Smooth muscle cell of the brain vasculature (primary cell): ENCODE measurements at places on chromosomes 1 and 21.

GRCh38 chr1:42832641-42833240 is 13.7 kb upstream of the ZNF691 start:
- no peak for DNase-seq

- DNase-seq: peak; percentile 4
Measured at GRCh38 chr1:104780470-104781078, 1030.9 kb downstream of the AMY1C start.

DNA sequence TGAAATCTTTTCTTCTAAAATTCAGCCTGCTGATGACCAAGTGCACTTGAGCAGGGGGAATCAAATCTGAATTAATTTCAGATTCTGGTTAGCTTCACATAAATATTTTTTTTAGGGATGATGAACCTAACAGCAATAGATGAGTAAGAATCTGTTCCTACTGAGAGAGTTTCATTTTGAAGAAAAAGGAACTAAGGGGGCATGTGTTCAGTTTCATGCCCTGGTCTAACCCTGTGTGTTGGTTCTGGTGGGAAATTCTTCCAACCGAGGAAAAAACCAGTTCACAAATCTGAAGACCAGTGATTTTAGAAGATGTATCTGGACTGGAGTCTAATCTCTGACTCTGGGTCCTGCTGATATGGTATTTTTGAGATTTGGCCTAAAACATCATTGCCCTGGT is 13.7 kb downstream of the SELL start:
- no peak for DNase-seq

DNA sequence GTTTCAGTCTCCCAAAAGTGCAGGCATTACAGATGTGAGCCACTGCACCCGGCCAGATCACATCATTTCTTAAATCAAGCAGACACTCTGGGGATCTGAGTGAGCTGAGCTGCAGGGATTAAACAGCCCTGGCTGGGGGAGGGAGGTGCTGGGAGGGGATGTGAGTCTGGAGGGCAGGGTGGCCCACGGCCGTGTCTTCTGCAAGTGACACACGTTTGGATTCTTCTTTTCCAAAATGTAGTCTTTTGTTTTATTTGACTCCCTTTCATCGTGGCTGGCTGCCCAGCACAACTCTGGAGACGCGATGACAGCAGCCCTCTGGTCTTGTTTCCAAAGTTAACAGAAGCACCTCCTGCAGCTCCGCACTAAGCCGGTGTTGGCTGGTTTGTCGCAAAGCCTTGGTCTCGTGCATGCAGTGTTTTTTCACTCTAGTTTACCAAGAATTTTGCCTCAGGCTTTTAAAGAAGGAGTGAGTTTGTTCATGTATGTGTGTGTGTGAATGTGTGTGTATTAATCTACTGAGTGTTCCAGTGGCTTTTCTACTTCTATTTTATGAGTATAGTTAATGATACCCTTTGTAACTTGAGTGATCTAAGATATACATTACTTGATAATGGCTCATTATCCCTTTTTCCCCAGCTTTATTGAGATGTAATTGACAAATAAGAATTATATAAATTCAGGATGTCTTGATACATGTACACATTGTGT is 2.8 kb upstream of the KRTAP10-5 start:
- no peak for DNase-seq

DNA sequence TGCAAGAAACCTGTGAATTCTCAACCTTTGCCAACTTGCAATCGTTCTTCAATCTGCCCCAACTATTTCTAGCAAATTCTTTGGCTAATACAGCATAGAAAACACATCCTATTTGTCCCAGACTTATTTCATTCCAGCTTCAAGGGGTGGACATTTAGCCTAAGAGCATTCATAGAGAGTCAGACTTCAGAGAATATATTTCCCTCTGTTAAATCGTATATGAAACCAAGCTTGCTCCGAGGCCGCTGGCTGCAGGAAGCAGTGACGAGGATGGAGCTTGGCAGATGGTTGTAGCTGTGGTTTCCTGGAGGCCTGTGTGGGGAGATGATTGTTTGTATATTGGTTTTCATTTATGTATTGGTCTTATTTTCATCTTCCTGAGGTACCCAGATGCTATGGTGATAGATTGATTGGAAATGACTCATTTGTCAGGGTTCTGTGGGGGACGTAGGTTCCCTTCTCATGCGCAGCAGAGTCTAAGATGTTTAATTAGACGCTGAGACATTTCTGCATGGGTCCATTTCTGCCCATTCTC is 26.1 kb downstream of the MAN1C1 start:
- DNase-seq: peak; percentile 18

DNA sequence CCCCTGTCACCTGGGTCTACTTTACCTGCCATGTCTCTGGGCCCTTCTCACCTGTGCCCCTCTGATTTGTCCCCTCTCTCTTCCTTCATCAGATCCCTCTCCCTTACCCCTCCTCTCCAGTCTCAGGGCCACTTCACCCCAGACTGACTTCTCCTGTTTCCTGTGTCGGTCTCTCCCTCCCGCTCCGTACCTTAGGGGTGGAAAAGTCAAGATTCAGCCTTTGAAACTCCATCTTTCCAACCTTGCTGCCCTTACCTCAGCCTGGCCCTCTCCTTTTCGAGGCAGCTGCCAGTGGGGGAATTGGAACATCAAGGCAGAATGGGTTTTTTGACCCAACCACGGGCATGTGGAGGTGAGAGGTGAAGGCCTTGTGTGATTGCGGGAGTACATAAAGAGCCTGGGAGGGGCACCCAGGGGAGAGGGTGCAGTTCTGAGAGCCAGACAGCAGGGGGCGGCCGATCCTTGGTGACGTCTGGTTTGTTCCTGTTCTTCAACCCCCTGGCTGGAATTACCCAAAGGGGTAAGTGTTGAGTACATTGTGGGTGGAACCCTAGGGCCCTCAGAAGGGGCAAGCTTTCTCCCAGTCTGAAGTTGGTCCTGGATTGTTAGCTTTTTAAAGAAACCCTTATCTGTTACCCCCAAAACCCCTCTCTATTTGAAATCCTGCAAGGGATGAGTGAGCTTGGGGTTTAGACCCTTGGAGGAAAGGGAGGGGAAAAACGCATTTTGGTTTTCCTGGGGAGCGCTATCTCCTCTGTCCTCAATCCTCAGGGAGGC is 12.3 kb upstream of the DMBX1 start:
- peak; percentile 15 for DNase-seq

GRCh38 chr1:201937624-201938213 is 8.6 kb downstream of the LMOD1 start:
- no peak for DNase-seq

DNA sequence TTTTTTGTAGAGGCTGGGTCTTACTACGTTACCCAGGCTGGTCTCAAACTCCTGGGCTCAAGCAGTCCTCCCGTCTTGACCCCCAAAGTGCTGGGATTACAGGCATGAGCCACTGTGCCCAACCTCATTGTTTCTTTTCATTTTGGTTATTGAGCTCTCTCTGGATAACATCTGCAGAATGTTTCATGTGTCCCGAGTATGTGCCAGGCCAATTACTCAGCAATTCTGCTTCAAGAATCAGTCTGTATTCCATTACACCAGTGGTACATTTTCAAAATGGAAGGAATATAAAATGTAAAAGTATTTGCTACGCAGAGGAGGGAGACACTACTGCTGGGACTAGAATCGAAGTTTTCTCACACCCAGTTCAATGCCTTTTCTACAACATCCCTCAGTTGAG is 1.7 kb upstream of the ELOA start:
- no peak for DNase-seq

DNA sequence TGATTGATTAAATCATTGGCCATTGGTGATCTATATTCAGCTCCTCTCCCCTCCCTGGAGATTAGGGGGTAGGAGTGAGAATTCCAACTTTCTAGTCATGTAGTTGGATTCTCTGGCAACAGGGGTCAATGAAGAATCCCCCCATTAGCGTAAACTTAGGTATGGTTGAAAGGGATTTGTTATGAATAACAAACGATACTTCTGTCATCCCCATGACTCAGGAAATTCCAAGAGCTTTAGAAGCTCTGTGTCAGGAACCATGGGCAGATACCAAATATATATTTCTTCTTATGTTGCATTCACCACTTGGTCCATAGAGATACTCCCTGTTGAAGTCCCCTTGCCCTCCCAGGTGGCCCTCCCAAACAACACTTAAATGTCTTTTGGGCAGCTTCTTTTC is 124.5 kb downstream of the DNM3 start:
- DNase-seq: no peak

- no peak for DNase-seq
Measured at GRCh38 chr1:41520951-41521752, 36.7 kb upstream of the EDN2 start.

- no peak for DNase-seq
Measured at GRCh38 chr1:17595602-17595925, 56.1 kb downstream of the ARHGEF10L start.

DNA sequence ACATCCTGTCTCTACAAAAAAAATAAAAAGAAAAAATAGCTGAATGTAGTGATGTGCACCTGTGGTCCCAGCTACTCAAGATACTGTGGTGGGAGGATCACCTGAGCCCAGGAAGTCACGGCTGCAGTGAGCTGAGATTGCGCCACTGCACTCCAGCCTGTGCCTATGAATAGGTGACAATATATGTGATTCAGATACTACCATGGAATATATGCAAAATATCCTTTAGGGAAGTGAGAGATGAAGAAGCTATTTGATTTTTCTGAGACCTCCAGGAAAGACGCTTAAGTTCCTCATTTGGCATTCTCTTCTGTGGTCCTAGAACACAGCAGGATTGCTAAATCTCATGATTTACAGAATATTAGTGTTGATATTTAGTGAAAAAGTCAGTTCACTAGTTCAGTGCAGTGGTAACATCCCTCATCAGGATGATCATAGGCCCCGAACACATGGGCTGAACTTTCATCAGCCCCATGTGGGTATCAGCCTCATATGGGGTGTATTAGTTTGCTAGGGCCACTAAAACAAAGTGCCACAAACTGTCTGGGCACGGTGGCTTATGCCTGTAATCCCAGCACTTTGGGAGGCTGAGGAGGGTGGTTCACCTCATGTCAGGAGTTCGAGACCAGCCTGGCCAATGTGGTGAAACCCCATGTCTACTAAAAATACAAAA is 6.0 kb upstream of the VASH2 start:
- DNase-seq: no peak

DNA sequence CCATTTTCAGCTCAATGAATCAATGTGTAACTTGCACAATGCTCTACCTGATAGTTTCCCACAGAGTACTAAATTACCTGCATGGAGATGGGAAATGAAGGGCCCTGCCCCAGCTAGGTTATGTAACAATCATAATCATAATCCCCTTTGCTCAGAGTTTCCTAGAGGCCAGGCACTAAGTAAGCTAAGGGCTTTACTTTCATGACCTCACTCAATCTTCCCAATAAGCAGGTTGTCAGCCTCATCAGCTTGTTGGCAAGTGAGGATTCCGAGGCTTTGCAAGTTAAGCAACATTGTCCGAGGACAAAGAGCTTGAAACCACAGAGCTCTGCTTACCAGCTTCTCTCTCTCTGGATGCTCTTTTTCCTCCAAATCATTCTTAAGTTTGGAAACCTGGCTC is 64.1 kb upstream of the NTPCR start:
- DNase-seq: no peak

DNA sequence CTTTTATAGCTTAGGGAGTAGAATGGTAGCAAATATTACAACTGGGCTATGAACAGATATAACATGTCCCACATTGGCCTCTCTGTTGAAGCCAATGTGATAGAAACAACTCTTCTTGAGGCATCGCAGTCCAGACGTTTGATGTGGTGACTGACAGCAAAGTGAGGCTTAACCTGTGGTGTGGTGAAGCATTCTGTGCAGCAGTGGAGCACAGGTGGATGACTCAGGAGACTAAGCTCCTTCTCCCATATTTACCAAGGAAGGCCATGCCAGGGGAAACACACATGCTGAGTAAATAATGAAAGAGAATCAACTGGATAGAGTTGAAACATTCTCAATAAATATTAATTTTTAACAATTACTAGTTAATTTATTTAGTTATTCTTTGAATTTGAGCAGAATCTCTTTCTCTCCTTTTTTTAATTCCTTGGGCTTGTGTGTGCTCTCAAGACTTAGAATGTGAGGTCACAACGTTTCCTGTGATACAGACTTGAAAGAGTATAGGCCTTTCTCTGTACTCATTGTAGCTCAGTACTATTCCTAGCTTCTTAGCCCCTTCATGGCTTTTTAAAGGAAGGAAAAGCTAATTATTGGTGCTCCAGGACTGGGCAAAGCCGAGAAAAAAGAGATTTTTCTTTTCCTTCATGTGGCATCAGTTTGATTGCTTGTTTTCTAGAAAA is 17.6 kb downstream of the CRB1 start:
- no peak for DNase-seq

DNA sequence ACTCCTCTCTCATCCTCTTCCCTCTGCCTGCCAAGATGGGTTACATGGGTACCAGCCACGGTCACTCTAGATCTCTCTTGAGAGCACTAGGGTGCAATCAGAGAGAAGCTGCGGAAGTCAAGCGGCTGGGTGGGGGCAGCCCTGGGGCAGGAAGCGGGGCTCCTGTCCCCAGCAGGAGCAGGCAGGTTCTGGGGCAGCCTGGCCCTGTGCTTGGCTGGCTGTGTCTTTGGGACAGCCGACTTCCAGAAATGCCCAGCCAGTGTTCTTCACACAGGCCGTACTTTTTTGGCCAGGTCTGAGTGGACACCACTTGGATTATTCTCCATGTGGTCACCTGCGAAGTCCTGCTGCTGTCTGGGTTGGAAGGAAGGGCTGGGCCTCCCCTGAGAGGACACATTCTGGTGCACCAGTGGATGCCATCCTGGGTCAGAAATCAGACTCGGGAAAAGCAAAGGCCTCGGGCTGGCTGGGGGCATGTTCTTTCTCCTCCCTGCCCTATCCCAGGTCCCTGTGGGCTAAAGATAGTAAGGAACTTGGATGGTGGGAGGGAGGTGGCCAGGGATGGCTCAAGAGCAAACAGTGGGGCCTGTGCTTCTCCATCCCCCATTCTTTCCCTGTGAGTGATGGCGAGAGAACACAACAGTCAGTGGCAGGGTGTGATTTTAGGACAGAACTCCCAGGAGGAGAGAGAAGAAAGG is 93.7 kb downstream of the ITPKB start:
- DNase-seq: no peak

- DNase-seq: no peak
Measured at GRCh38 chr1:119794876-119795240, 16.4 kb downstream of the REG4 start.

DNA sequence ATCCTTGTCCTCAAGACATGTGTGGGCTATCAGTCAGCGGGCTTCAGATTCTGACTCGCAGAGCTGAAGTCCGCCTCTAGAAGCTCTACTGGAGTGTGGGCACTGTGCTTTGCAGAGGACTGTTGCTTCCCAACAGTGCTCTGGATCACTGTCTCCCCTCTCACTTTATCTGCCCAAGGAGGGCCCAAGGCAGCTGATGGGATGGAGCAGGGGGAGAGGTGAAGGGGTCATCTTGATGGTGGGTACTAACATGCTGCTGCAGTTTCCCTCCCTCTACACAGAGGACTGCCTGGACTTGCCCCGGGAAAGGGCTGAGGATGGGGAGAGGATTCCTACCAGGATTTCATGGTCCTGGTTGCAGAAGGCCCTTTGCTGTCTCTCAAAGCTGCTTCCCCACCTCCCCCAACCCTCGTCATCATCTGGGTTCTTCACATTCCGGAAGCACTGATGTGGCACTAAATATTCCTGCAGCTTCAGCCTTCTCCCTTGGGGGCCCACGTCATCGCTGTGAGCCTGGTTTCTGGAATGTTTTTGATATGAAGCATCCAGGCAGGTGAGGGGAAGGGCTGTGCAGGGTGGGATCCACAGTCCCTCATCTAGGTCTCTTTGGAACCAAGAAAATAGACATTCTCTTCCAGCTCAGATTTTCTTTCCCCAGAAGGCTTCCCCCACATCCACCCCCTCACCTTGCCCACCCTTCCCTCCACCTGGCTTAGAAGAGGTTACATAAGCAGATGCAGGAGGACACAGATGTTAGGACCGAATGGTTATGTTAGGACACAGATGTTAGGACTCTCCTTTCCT is 23.2 kb downstream of the NUAK2 start:
- DNase-seq: peak; percentile 82

GRCh38 chr1:169044971-169045370 is 61.5 kb upstream of the ATP1B1 start:
- DNase-seq: no peak
